ENCODE measurements at places on chromosomes 2 and 18.

GRCh38 chr18:8744656-8745055 is 39.3 kb downstream of the MTCL1 start:
- no peak for DNase-seq

- DNase-seq, result no peak
Observed at GRCh38 chr2:144518748-144519596, 947 bp downstream of the ZEB2 start.

- DNase-seq, result no peak
Observed at GRCh38 chr2:25443766-25444165, 102.0 kb upstream of the DNMT3A start.

DNA sequence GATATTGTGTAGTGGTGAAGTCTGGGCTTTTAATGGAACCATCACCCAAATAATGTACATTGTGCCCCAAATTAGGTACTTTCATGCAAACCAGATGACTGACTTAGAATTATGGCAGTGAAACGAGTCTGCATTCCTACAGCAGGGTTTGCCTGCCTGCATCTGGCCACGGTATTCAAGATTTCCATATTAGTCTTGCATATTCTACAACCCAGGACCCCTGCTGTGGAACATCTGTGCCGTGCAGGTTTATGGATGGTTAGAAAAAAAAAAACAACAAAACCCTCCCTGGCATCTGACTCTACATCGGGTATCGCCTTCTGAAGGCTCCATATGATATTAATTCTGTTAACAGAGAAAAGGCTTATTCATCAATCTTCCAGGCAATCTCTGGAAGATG is 394.8 kb downstream of the DCDC2C start:
- no peak for DNase-seq

DNA sequence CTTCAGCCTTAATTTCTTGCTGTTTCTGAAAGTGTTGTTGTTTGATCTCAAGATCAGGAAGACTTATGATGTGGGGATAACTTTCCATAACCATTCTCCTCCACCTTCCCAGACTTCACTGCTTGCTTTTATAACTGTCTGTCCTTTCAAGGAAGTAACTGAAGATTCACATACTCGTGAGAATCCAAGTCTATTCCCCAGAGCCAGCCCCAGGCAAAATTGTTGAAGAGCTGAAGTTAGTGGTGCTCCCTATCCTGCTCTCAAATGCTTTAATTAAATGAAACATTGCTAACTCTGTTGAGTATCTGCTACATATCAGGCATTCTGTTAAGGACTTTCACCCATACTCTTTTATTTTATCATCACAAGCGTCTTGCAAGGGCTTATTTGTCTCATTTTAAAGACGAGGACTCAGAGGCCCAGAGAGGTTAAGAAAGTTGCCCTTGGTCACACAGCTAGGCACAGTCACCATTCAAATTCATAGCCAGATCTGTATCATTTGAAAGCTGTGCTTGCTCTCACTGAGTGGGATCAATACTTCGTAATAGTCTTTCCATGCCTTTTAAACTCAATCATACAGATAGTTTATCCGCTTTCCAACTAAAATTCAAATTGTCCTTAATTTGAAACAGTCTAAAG is 189.8 kb upstream of the TCF4 start:
- DNase-seq, result no peak

- DNase-seq, result no peak
Observed at GRCh38 chr2:54470266-54470938, 14.3 kb downstream of the SPTBN1 start.

Data from posterior cingulate gyrus (tissue), 11 donors.